ENCODE measurements at places on chromosomes 6 and 20.

GRCh38 chr6:30690403-30691207 is at the start of gene NRM:
NRM (minus strand) TSS chr6:30690984; CDS start chr6:30690974, 10 bp downstream.
- peak; percentile 91 for DNase-seq

DNA sequence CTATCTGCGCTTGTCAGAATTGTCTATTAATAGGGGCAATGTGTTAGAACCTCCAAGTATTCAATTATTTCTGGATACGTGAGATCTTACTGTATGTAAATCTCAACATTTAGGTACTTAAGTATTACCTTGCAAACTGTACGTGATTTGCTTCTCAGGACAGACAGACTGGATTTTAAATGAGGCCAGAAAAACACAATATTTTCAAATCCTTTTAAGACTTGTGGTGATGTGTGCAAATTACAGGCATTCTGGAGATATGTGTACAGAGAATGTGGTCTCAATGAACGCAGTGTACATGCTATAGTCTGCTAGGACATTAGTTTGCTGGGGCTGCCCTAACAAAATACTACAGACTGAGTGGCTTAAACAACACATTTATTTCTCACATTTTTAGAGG is 16.9 kb downstream of the CCR6 start:
- no peak for DNase-seq

- no peak for DNase-seq
These were observed 73.9 kb downstream of the PTPRK start for GRCh38 chr6:128446497-128446896.

DNA sequence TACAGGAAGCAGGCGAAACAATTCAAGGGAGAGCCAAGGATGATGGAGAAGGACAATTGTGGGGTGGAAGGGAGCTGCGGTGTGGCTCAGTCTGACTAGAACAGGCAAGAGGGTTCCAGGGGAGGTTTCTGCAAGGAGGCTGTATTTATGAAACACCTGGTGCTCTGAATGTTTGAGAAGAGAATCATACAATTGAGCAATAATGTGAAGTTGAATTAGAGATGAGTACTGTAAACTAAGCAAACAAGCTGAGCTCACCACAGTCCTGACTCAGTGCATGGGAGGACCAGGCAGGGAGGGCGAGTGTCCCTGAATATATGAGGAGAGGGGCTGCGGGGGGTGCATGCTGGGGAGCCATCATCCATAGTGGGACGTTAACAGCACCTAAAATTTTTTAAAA is 279.7 kb downstream of the KIF16B start:
- no peak for DNase-seq

DNA sequence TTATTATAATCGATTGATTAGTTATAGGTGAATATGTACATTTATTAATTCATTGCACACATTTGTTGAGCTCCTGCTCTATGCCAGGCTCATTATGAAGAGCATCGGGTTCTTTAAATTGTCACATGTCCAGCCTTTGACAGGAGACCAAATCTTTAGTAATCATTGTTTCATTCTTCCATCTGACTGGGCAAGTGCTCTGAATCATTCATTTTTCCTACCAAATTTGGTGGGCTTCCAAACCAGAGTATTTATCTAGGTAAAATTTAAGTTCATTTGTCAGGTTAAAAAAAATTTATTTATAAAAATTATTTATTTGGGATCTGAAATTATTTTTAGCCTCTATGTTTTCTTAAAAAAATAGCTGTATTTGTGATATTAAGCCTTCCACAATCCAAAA is 404.9 kb upstream of the MMS22L start:
- no peak for DNase-seq

- no peak for DNase-seq
These were observed 14.7 kb upstream of the TNFAIP3 start for GRCh38 chr6:137852346-137852745.

DNA sequence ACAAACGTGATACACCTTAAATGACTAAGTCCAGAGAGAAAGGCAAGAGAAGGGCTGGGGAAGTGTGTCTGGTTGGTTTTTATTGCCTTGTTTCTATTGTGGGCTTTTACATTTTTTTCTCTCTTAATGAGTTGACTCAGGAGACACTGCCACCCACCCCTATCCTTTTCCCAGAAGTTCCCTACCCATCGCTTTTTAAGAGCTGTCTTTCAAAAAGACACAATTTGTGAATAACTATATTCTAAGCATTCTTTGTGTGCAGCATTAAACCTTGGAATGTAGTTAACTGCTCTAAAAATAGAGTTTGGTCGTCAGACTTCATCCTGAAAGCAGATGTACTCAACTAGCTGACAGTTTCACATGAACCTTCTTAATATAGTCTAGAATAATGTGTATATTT is 174.9 kb downstream of the ISM1 start:
- DNase-seq = no peak

- no peak for DNase-seq
These were observed 71.4 kb downstream of the ARID1B start for GRCh38 chr6:156848533-156848932.

DNA sequence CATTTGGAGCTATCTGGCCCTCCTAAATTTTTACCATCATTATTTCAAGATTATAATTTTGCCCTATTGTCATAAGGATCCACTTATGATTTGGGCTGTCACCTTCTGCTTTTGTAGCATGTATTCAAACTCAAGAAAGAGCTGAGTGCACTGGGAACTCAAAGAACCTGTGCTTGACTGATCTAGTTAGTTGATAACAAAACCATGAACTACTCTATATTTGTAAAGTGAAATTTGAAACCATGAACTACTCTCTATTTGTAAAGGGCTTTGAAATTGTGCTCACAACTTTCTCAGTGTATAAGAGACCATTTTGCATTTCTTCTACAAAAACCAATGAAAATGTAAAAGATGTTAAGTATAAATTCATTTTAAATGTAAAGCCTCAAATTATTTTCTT is 77.5 kb upstream of the POPDC3 start:
- DNase-seq = no peak

DNA sequence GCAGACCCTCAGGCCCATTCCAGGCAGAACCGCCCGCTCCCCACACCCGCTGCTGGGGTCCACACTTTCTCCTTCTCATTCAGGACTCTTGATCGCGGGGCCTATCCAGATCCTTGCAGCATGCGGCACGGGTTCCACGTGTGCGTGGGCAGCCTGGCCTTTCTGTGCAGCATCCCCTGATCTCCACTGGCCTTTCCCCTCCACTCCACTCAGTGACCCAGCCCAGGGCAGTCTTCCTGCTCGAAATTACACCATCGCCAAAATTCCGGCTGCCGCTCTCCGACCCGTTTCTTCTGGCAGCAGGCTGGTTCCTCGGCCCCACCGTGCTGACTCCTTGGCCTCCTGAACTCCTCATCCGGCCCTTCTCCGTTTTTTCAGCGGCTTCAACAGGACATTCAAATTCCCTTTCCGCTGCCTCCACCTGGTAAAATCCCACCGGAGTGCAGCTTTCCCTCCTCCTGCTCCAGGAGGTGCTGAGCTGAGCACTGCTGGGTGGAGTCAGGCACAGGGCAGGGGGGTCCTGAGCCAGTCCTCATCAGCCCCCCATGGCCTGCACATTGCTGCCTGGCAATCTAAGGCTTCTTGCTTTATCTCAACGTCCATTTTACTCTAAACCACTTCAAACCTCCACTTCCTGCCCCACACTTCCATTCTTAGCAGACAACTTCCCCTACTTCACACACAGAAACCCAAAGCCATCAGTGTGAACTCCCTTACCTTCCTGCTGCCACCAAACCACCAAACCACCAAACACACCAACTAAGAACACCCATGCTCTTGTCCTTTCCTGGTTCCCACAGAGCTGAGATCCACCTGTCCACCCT is 9.0 kb downstream of the SFT2D1 start:
- no peak for DNase-seq

GRCh38 chr20:49281059-49281912 is 3.4 kb upstream of the ZNFX1 start:
- no peak for DNase-seq

GRCh38 chr20:48461091-48461734 is 366.6 kb downstream of the PREX1 start:
- no peak for DNase-seq

DNA sequence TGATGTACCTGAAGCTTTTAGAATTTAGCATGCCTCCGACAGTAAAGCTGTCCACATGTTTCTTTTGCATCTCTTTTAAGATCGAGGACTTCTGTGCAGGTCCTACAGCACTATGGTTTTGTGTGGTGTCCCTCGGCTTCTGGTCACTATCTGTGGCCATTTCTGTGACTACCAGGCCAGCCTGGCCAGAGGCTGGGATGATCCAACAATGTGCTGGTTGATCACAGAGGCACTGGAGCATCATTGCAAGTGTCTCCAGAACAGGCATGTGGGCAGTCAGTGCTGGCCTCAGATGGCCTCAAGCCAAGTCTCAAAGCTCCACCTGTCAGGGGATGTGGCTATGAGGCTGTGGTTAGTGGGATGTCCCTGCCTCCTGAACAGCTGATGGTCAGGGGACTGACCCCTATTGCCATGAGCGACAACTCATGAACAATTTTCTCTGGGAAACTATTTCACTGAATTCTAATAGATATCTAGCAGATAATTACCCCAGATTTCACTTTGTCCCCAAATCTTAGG is 136.6 kb downstream of the SYNDIG1 start:
- DNase-seq = no peak

DNA sequence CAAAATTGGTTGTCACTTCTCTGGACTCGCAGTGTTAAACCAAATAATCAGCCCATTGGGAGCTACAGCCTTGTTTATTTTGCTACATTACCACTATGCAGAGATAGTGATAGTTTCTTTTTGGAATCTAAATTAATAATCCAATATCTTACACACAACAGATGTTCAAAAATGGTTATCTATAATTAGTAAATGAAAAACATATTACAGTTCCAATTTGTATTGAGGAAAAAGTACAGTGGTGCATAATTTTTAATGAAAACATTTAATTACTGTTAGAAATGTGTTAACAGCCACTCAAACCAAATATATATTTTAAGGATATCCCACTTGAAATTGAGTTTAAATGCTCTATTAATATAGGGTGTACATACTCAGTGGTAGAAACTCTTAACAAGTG is 327.3 kb upstream of the MARCKS start:
- DNase-seq = no peak

DNA sequence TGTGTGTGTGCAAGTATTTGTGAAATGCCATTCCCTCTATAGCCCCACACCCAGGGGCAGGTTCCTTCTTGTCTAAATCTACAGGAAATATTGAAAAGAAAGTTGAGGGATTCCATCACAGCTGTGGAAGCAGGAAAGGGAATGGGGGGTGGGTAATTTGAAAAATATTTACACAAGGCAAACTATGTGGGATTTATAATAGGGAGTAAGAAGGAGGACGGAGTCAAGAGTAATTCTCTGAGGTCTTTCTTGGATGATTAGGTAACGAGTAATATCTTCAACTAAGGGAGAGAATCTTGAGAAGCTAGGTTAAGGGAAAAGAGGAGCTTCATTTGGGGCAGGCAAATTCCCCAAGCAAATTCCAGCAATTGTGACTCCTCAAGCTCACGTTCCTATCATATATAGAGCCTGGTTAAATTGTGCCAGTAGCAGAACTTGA is 113.5 kb upstream of the SGK1 start:
- DNase-seq = no peak

DNA sequence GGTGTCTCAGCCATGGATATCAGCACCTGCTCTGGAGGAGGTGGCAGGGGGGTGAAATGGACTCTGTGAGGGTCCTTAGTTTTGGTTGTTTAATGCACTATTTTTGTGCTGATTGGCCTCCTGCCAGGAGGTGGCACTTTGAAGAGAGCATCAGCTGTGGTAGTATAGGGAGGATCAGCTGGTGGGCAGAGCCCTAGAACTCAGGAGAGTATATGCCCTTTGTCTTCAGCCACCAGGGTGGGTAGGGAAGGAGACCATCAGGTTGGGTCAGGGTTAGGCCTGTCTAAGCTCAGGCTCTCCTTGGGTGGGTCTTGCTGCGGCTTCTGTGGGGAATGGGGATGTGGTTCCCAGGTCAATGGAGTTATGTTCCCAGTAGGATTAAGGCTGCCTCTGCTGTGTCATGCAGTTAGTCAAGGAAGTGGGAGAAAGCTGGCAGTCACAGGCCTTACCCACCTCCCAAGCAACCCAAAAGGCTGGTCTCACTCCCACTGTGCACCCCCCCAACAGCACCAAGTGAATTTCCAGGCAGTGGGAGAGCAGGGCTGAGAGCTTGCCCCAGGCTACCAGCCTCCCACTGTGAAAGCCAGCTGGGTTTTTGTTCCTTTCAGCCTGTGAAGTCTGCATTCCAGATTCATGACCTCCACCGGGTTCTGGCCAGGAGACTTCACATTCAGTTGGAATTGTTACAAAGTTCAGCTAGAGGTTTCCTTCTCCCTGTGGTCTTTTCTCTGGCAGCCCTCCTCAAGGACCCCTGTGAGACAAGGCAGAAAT is 5.7 kb upstream of the OSTM1 start:
- DNase-seq = no peak

DNA sequence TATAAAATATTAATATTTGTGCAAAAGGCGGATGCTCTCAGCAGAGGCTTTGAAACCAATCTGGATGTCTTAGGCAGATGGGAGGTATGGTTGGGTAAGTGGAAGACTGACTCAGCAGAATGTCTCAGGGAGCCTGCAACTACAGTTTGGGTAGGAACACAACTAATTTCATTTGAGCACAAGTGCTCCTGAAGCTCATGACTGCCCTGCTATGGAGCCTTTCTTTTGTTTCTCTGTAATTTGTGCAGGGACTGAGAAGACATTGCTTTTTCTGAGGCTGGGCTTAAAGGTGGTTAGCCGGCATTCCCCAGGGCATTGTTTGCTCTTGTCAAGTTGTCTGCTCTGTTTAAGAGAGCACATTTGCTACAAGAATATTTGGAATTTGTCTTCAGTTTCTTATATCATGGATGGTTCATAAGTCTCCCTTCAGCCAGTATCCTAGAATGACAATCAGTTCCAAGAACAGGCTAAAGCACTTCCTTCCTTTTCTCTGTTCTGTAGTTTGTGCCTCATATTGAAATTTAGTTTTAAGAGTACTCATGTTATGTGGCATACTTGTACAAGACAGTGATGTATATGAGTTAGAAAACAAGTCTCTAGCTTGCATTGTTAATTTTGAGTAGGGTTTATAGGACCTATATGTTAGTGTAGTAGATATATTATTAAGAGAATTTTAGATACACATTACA is 208.3 kb downstream of the ZFAND3 start:
- DNase-seq = no peak

- no peak for DNase-seq
These were observed 8.6 kb downstream of the CDC40 start for GRCh38 chr6:110188791-110189190.

DNA sequence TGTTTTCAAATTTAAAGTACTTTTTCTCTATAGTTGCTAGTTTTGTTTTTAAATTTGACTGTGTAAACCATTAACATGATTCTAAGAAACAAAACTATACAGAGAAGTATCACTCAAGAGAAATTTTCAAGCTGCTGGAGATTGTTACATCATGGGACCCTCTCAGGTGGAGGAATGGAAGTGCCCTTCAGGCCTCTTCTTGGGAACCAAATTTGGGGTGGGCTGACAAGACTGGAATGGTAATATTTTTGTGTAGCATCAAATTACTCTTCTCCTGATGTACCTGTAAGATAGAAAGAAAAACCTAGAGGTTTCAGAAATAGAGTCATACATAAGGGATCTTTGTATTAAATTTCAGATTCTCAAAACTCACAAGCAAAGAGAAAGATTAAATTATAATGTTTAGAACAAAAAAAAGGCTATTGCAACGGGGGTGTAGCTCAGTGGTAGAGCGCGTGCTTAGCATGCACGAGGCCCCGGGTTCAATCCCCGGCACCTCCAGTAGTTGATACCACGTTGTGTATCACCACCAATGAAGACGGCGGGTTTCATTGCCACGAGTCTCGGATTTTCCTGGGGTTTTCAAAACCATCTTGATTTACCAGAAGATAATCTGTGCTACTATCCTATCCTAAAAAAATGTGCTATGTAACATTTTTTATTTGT is 193.7 kb downstream of the GPX5 start:
- no peak for DNase-seq

GRCh38 chr6:56742122-56742791 is 99.6 kb upstream of the DST start:
- no peak for DNase-seq
